SK-MEL-5 (cell line): ENCODE measurements at places on chromosomes 12 and 14. TPM values are rescaled to one million over a fixed set of nuclear protein-coding genes. Genes with fewer than 3 reads are reported as not detected.

- DNase-seq, result no peak
Observed at GRCh38 chr12:107586256-107586970, 99.2 kb upstream of the PWP1 start.

GRCh38 chr14:23550812-23551265, 726 bp downstream of the ZFHX2 start:
- DNase-seq, result no peak

Gene TAS2R19
- 0.32 and 0.55 TPM in 2 replicates for total RNA-seq

Gene NAP1L1
- 255 and 261 TPM in 2 replicates for total RNA-seq

DNA sequence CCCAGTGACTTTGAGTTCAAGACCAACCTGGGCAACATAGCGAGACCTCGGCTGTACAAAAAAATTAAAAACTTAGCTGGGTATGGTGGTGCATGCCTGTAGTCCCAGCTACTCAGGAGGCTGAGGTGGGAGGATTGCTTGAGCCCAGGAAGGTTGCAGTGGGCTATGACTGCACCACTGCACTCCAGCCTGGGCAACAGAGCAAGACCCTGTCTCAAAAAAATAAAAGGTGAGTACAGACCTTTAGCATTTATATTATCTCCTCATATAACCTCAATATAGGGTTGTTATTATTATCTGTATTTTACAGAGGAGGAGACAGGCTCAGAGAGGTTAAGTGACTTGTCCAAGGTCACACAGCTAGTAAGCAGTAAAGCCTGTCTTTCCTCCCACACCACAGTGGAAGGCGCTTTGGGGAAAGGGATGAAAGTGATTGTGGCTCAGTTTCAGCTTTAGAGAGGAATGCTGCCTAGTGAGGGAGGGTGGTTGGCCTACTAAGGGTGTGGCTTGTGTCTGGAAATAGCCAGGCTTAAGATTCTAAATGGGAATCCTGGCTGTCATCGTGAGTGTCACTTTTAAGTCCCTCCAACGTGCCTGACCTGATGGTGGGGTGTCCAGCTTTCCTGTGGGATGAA, 7.2 kb downstream of the TPCN1 start:
- DNase-seq, result no peak

- no peak for DNase-seq
Observed at GRCh38 chr12:52011602-52012214, 5.0 kb downstream of the TAMALIN start.

- no peak for DNase-seq
Observed at GRCh38 chr12:104460973-104461698, 4.4 kb downstream of the CHST11 start.

DNA sequence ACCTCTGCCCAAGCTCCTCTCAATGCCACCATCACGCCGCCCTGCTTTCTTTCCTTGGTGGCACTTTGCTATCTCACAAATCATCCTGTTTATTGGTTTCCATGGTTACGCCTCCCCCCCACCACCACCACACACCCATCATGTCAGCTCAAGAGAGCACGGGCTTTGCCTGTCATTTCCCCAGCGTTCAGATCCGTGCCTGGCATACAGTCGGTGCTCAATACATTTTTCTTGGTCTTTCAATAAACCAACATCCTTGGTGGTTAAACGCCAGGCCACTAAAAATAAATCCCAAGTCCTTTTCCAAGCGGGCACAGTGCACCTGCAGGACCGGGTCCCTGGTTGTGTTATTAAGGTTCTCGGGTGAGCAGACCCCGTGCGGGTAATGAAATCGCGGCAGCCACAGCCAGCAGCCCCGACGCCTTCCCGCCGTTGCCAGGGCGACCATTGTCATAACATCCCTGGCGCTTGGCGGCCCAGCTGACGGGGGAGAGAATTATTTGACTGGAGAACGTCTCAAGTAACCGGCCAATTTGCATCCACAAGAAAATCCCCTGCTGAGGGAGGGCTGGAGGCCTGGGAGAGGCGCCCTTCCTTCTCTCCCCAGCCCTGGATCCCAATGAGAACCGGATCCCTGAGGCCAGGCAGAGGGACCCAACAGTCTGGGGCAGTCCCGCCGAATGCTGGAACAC, 92.9 kb downstream of the KSR2 start:
- DNase-seq, result no peak
